ENCODE measurements at places on chromosomes 3 and 15.

GRCh38 chr3:111032677-111033076, 38.9 kb upstream of the NECTIN3 start:
- no peak for DNase-seq

GRCh38 chr3:148408667-148409066, 289.0 kb upstream of the AGTR1 start:
- no peak for DNase-seq

- no peak for DNase-seq
These were observed 121.8 kb upstream of the ARRDC4 start for GRCh38 chr15:97838606-97839210.

- DNase-seq, result no peak
These were observed 194.6 kb downstream of the ADAMTSL3 start for GRCh38 chr15:83848315-83849050.

DNA sequence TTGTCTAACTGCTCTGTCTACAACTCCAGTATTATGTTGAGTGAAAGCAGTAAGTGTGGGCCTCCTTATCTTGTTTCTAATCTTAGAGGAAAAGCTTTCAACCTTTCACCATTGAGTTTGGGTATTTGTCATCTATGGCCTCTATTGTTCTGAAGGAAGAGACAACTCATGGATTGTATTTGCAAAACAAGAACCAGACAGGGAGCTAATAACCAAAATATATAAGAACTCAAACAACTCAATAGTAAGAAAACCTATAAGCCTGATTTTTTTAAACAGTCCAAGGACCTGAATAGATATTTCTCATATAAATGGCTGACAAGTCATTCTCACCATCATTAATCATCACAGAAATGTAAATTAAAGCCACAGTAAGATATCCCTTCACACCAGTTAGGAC, 113.0 kb downstream of the TAFA4 start:
- DNase-seq, result no peak

DNA sequence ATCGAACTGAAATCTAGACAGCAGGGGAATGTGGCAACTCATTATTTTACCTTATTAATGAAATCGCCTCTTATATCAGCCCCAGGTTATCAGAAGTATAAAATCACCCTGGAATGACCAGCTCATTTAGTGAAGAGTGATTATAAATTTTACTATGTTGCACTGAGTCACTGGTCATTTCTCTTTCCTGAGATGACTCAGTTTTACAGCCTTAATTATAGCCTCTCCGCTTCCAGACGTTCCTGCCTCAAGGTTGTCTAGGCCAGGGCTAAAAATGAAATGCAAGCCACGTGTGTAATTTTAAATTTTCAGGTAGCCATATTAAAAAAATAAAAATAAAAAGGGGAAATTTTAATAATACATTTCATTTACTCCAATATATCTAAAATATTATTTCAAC, 33.3 kb downstream of the DET1 start:
- no peak for DNase-seq

GRCh38 chr3:28317438-28318022, 31.0 kb upstream of the ZCWPW2 start:
- peak; percentile 62 for DNase-seq

DNA sequence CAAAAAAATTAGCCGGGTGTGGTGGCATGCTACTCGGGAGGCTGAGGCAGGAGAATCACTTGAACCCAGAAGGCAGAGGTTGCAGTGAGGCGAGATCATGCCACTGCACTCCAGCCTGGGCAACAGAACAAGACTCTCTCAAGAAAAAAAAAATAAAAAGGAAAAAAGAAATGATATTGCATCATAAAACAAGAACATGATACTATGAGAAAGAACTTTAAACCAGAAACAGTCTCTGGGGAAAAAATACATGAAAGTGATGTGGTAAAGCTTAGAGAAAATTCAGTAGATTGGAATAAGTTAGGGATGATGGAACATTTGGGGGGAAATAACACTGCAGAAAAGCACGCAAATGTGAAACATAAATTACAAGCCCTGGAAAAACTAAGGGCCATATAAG, 54.7 kb downstream of the CRYGS start:
- no peak for DNase-seq
